ENCODE measurements at places on chromosomes 11 and 22.

DNA sequence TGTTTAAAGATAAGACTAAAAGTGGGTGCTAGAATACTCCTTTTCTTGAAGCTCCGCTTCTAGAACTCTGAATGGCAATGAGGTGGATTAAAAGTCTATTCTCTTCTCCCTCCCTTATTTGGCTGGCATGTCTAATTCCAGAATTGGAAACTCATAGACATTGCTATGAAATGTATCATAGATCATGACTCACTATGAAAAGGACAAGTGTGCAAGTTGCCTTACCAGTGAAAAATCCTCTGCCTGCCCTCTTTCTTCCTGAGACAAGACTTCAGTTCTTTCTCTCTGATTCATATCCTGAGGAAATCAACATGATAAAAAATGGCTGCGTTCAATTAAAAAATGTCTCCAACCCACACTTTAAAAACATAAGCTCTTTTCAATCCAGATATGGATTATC, 73.2 kb upstream of the BLID start:
- no peak for DNase-seq

DNA sequence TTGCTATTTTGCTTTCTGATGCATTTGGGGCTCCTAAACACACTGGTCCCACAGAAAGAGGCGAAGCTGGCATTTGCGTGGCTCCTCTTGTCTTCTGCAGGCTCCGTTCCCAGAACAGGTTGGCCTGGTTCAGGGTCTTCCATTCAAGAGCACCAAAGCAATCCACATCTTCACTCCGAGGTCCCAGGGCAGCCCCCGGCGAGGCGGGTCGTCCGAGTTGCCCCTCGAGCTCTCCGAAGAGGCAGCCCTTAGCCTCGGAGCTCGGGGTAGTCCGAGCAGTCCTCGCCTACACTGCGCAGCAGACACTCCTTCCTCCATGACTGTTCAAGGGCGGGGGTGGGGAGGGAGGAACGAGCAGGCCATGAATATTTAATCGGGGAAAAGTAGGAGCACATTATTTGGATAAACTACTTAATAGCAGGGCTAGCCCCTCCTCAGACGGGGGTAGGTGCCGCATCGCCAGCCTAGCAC, 321.3 kb downstream of the BLID start:
- DNase-seq = no peak

GRCh38 chr11:128305588-128305987, 281.8 kb downstream of the ETS1 start:
- DNase-seq = no peak

GRCh38 chr22:38443628-38444521, 11.1 kb downstream of the KCNJ4 start:
- no peak for DNase-seq

- DNase-seq = no peak
Observed at GRCh38 chr11:15707194-15707593, 592.5 kb downstream of the INSC start.

GRCh38 chr11:57111619-57112018, 70.1 kb upstream of the LRRC55 start:
- DNase-seq = no peak

DNA sequence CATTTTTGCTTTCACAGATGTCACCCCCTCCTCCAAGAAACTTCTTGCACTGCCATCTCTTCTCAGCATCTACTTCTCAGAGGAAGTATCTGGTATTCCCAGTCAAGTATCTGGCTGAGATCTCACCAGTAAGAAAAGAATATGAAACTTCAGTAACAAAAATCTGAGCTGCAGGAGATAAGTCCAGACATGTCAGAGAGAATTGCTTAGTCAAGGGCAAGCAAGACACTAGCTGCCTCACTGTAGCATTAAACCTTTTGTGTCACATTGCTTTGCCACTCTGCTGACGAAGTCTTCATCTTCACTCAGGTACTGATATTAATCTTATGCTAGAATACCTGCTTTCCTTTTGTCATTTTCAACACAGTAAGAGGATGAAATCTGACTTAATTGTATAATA, 70.6 kb upstream of the ZC3H12C start:
- DNase-seq = no peak

DNA sequence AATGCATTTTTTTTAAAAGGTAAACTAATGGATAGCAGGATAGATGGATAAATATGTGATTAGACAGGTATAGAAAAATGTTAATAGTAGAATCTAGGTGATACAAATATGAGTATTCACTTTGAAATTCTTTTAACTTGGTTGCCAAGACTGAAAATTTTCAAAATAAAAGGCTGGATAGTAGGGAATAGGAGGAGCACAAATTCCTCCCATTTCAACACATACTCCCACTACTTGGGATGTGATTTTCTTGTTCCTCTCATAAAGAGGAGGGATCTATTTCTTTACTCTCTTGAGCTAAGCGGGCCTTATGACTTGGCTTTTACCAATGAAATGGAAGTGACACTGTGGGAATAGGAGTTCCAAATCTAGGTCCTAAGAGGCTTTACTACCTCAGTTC, 35.9 kb downstream of the PIK3C2A start:
- DNase-seq = no peak

GRCh38 chr11:121018746-121019145, 5.2 kb upstream of the TBCEL start:
- DNase-seq = no peak

DNA sequence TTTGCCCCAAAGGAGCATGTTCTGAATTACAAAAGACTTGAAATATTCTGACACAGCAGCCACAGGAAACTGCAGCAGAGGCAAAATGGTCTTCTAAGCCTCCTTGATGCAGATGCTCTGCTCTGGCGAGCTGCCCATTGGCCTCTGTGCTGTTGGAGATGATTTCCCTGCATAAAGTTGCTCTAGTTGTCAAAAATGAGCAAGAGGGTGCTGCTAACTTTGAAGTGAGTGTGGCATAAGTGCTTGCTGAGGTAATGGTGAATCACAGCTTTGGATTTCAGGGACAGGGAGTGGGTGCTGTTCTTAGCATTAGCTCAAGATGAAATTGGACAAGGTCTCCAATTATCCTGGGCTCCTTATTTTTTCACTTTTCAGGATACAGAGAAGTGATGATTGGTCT, 435.4 kb downstream of the TMEM135 start:
- DNase-seq = no peak

Data from iPS-NIHi11 (cell line).